ENCODE measurements at places on chromosomes 16 and 17. TPM values are rescaled to one million over a fixed set of nuclear protein-coding genes. Genes with fewer than 3 reads are reported as not detected.
A peak's percentile ranks its signal among the peaks of the same experiment; 100 is the strongest.

- H3K27ac ChIP-seq = peak overlapping the region; percentile 91
- peaks cover 63% of the 10 kb centered on the region for H3K4me1 ChIP-seq
- no peak for DNase-seq
- peak overlapping the region; percentile 88 for H3K4me3 ChIP-seq
- peaks cover 72% of the 10 kb centered on the region for H3K36me3 ChIP-seq
Measured at GRCh38 chr17:78125976-78126894, 2.3 kb downstream of the TMC6 start.

DNA sequence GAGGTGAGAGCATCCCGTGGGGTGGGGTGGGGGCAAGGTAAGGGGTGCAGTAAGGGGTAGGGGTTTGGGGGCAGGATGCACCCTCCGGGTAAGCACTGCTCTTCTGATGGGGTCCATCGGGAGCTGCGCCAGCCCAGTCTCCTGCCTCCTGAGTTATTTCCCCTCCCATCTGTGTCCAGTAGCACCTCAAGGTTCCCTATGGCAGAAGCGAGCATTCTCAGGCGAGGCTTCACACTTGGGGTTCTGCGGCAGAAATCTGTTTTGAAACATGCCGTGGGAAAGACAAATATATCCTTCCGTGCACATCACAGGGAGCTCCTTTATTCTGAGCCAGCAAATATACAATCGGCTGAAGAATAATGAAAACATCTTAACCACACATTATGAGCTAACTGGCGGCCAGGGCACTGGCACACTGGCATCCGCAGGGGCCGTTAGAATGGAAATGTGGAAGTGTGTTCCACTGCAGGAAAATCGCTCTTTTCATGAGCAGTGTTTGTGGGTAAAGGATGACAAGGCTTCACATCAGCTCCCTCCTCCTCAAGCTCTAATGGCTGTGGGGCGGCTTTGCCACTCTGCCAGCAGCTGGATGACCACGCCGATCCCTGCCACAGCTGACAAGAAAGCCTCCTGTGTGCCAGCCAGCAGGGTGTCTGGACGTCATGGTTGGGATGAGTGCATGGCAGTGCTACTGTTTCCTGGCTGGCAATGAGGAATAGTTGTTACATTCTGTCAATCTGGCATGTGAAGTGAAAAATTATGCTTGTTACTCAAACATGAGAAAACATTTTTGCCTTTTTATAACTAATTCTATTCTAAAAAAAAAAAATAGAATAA lies 20.0 kb downstream of the MTHFSD start:
- DNase-seq = no peak
- H3K27ac ChIP-seq = no peak overlapping the region
- peaks cover 7% of the 10 kb centered on the region for H3K36me3 ChIP-seq

DNA sequence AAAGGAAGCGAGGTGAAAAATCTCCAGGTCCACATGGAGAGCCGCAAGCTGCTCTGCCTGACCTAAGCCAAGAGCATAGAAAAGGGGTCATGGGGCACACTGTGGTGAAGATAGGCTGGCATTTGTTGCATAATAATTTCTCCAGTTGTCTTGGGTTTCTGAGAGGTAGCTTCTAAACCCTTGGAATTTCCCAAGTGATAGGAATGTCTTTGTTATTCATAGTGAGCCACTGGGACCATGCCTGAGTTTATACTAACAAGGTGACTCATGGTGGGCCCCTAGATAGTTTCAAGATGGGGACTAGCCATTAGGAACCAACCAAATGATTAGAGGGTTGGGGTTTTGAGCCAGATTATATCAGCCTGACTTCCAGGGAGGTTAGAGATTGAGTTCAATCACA lies 25.6 kb downstream of the SOST start:
- H3K27ac ChIP-seq = no peak overlapping the region
- DNase-seq = no peak
- no peak overlapping the region for H3K4me3 ChIP-seq
- H3K4me1 ChIP-seq = no peaks in the 10 kb centered on the region
- H3K27me3 ChIP-seq = peaks cover 24% of the 10 kb centered on the region

DNA sequence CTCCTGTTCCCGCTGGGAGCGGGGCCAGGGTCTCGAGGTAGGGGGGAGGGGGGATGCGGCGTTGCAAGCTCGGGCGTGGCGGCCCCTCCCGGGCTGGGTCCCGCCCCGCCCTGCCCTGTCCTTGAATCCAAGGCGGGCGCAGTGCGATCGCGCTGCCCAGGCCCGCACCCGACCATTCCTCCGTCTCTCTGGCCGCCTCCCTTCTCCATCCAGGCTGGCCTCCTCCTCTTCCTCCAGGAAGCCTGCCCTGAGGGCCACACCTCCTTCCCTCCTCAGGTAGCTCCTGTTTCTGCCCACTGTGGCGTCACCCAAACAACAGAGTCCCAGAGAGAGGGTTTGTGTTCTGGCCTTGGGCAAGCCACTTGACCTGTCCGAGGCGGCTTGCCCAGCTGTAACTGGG lies 43.0 kb upstream of the TAC4 start:
- no peaks in the 10 kb centered on the region for H3K4me1 ChIP-seq
- no peak overlapping the region for H3K27ac ChIP-seq
- H3K27me3 ChIP-seq = peaks cover 45% of the 10 kb centered on the region
- no peaks in the 10 kb centered on the region for H3K36me3 ChIP-seq
- no peak overlapping the region for H3K4me3 ChIP-seq
- DNase-seq = no peak

- H3K4me3 ChIP-seq = no peak overlapping the region
- no peaks in the 10 kb centered on the region for H3K27me3 ChIP-seq
- peaks cover 22% of the 10 kb centered on the region for H3K4me1 ChIP-seq
- no peak for DNase-seq
- peaks cover 45% of the 10 kb centered on the region for H3K36me3 ChIP-seq
Measured at GRCh38 chr17:77097631-77098180, 43.1 kb upstream of the SEC14L1 start.

DNA sequence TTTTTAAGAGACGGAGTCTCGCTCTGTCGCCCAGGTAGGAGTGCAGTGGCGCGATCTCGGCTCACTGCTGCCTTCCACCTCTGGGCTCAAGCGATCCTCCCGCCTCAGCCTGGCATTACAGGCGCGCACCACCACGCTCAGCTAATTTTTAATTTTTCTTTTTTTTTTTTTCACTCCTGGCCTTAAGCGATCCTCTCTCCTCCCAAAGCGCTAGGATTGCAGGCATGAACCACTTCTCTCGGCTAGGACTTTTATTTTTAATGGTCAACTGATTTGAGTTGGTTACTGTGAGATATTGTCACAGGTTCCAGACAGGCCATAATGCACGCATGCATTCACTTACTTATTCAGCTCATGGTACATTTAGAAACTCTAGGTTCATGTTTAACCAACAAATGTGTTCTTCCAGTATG lies 888 bp downstream of the PIGW start:
- peaks cover 53% of the 10 kb centered on the region for H3K4me1 ChIP-seq
- no peak for DNase-seq
- peak overlapping the region; percentile 98 for H3K4me3 ChIP-seq

DNA sequence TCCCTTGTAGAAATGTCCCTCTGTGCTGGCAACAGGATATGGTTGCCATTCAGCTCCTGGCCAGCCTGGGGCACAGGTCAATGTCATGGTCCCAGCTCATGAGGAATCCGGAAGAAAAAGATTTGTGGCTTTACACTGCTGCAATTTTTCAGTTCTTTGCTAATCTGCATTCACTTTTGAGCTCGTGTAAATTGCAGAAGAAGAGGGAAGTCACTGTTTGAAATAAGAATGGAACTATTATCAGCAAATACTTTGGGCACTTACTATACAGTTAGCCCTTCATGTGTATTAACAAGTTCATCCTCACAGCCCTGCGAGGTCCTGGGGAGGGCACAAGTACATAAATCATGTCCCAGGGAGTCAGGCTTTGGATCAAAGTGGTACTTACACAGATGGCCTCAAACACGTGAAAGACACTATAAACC lies 14.2 kb downstream of the SLC47A2 start:
- no peak overlapping the region for H3K27ac ChIP-seq
- no peaks in the 10 kb centered on the region for H3K27me3 ChIP-seq
- H3K4me1 ChIP-seq = no peaks in the 10 kb centered on the region

GRCh38 chr16:81547194-81547938 lies 102.8 kb downstream of the CMIP start:
- H3K27ac ChIP-seq = no peak overlapping the region
- H3K36me3 ChIP-seq = peaks cover 4% of the 10 kb centered on the region
- DNase-seq = no peak
- H3K27me3 ChIP-seq = no peaks in the 10 kb centered on the region

GRCh38 chr17:5468075-5468473 lies 708 bp downstream of the DHX33 start:
- H3K27ac ChIP-seq = peak overlapping the region; percentile 32
- peak overlapping the region; percentile 84 for H3K4me3 ChIP-seq
- H3K4me1 ChIP-seq = peaks cover 44% of the 10 kb centered on the region
- H3K27me3 ChIP-seq = no peaks in the 10 kb centered on the region
- H3K36me3 ChIP-seq = peaks cover 13% of the 10 kb centered on the region

- no peak overlapping the region for H3K4me3 ChIP-seq
- no peak overlapping the region for H3K27ac ChIP-seq
- H3K4me1 ChIP-seq = peaks cover 17% of the 10 kb centered on the region
- peaks cover 36% of the 10 kb centered on the region for H3K36me3 ChIP-seq
Measured at GRCh38 chr17:45277216-45277849, 15.4 kb upstream of the SPATA32 start.

DNA sequence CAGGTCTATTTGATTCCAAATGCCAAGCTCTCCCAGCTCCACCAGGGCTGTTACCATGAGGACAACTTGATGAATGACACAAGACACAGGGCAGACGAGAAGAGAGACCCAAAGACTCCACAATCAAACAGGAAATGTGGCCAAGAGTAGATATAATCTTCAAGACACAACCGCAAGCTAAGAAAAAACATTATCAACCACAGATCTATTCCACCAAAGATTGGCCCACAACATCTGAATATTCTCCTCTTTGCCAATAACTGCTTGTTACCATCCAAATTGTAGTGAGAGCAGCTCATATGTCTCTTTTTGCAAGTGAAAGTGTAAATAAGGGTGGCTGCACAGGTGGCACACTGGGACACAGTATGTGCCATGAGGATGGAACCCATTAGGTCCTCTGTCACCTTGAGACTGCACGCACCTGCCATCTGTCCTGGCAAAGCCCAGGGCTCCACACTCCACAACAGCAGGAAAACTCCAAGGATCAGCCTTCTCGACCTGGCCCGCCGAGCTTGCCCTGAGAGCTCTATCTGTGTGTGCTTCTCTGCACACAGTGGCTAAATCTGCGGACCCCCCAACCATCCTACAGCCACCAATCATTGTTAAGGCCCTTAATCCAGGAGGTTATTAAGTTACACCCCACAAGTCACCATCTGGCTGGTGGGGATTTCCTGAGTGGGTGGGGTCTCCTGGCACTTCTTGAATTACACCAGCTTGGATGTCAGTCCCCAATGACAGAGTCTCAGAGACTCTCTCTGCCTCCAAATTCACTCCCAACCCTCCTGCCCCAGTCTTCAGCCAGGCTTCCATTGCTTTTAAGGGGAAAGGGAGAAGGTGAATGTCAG lies 50.5 kb downstream of the DYNLRB2 start:
- H3K4me3 ChIP-seq = peak overlapping the region; percentile 2
- peaks cover 35% of the 10 kb centered on the region for H3K4me1 ChIP-seq
- H3K27ac ChIP-seq = peak overlapping the region; percentile 4
- peaks cover 46% of the 10 kb centered on the region for H3K27me3 ChIP-seq

DNA sequence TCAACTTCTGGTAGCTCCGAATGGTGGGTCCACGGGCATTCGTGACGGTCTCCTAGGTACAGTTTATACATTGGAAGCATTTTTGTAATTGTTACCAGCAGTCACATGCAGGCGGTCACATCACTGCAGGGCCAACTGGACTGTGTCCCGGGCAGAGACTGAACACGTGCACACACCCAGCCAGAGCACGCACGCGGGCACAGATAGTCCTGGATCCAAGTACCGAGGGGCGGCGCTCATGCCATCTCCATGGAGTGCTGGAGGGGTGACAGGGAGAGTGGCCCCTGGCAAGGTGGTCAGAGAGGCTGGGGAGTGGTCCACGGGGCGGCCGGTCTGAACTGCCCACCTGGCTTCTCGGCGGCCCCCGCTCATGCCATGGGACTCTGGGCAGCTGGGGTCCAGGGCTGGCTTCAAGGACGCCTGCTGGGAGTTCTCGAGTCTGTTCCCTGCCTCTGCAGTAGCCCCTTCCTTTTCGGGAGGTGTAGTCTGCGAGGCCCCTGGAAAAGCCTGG lies 34.2 kb downstream of the BAIAP2 start:
- no peaks in the 10 kb centered on the region for H3K27me3 ChIP-seq
- H3K4me3 ChIP-seq = no peak overlapping the region
- DNase-seq = no peak
- H3K4me1 ChIP-seq = no peaks in the 10 kb centered on the region
- no peaks in the 10 kb centered on the region for H3K36me3 ChIP-seq

DNA sequence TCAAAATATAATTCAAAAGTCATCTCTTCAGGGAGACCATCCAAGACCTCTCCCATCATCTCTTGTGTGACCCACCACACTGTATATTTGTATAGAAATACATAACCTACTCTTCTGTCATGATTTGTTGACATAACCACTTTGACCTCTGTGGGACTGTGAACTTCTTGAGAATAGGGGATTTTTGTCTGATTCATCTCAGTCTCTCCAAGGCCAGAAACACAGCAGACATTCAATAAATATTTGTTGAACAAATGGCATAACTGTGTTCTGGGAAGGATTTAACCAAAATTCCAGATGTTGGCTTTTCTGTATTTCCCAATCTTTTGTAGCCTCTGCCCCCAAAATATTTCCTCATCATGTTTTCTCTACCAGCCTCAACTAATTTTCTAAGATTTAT lies 169.7 kb downstream of the CDH11 start:
- no peak for DNase-seq
- no peaks in the 10 kb centered on the region for H3K36me3 ChIP-seq
- H3K27me3 ChIP-seq = no peaks in the 10 kb centered on the region
- H3K27ac ChIP-seq = no peak overlapping the region
- no peak overlapping the region for H3K4me3 ChIP-seq

DNA sequence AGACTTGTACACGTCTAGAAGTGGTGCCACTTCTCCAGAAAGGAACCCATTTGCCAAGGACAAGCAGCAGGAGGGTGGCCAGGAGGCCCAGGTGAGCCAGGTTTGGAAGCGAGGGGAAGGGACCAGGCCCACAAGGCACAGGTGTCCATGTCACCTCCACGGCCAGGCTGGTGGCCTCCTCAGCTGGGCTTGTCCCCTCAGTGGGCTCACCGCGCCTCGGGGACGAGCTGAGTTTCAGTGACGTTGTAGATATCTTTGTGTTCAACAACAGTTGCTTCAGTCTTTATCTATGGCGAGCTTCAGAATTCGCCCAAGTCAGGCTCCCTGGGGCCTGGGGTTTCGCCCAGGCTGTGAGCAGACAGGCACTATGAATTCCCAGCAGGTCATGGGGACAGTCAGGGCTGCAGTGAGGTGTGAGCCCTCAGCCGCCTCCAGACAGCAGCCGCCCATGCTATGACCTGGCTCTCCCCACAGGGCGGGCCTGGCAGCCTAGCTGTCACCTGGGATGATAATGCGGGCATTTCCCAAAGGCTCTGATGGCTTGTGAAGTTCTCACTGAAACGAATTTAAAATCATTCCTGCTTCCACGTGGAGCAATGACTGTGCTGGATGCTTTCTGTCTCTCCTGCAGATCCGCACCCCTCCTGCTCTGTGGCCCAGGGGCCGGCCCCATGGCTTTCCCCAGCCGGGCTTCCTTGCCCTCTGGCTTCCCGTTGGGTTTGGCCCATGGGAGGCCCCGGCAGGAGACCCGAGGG lies 89.5 kb downstream of the MRC2 start:
- no peak overlapping the region for H3K27ac ChIP-seq
- no peak overlapping the region for H3K4me3 ChIP-seq
- no peaks in the 10 kb centered on the region for H3K36me3 ChIP-seq

OR3A3 gene
- total RNA-seq = not detected

EIF4A3 gene
- 109 TPM for total RNA-seq

RANGRF gene
- 49.4 TPM for total RNA-seq

ADAM11 gene
- 0.28 TPM for total RNA-seq

VMO1 gene
- 0.40 TPM for total RNA-seq

Data from activated CD4-positive, alpha-beta memory T cell treated with anti-CD3 and anti-CD28 coated beads, Interleukin-2, amount 10 ng/mL, durations not matched to agents 7 days and 5 days (primary cell).